Forelimb muscle (tissue), 1 donor: ENCODE measurements at places on chromosomes 7 and 10.

GRCh38 chr10:91381257-91381891 is 28.8 kb upstream of the HECTD2 start:
- DNase-seq: no peak

- no peak for DNase-seq
Measured at GRCh38 chr7:154568346-154568745, 434.6 kb downstream of the PAXIP1 start.

DNA sequence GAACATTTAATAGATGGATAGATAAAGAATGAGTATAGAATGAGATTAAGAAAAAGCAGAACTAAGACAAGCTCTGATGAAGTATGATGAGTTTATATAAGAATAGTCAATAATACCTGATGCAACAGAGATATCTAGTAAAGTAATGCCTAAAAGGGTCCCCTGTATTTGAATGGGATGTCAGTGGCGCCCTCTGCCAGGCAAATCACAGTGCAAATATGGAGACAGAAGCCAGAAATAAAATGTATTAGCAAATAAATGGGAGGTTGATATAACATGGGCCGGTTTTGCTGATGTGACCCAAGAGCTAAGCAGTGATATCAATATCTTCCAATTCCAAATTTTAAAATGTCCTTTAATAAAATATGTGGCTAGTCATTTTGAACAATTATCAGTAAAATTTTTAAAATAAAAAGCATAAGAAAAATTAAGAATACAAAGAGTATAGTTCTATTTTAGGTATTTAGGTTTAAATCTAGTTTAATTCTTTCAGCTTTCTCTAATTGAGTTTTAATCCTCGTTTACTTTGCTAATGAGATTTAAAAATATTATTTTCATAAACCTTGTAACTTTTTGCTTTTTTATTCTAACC is 62.6 kb downstream of the ADK start:
- no peak for DNase-seq

DNA sequence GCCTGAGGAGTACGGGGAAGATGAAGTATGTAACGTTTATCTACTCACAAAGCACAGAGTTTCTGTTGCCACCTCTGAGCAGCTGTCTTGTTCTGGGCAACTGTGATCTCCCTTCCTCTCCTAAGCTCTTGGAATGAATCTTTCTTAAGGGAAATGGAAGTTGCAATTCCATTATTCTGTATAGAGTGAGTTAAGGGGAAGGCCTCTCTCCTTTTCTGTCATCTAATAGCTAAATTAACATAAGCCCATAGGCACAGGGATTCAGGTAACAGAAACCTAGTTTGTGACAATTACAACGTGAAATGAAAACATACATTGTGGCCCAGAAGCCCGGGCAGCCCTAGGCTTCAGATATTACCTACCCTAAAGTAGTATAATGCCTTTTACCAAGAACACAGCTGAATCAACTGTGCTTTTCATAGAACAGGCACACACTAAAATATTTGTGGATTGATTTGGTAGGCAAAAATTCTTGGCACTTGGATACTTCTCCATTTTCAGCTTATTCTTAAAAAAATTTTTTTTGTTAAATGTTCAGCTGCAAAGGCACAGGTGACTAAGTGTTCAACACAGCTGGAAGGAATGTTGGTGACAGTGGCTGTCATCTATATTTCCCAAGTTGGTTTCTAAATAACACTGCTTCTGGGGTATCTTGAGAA is 3.8 kb upstream of the PDCD4 start:
- DNase-seq: no peak

DNA sequence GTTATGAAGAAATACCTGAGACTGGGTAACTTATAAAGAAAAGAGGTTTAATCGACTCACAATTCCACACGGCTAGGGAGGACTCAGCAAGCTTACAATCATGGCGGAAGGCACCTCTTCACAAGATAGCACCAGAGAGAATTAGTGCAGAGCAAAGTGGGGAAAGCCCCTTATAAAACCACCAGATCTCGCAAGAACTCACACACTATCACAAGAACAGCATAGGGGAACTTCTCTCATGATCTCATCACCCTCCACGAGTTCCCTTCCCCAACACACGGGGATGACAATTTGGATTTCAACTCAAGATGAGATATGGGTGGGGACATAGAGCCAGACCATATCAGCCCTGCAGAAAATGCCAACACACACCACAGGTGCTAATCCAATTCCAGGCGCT is 218.7 kb downstream of the PARD3 start:
- DNase-seq: no peak

DNA sequence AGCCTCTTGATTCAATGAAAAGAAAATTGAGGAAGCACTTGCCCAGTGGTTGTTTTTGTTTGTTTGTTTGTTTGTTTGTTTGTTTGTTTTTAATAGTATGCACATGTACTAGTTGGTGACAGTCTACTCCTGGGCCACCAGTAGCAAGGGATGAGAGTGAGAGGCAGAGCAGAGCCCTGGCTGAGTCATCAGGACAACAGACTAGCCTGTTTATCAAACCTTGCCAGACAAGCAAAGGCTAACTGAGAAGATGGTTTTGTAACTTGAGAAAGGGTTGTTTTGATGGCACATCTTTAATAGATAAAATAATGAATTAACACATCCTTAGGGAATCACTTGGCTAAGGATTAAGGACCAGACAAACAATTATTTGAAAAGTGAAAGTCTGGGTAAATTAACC is 78.1 kb downstream of the INHBA start:
- DNase-seq: no peak

- DNase-seq: no peak
Measured at GRCh38 chr10:101029520-101030295, 1.2 kb downstream of the PDZD7 start.

GRCh38 chr10:24449321-24449740 is 240.4 kb downstream of the KIAA1217 start:
- no peak for DNase-seq

- DNase-seq: no peak
Measured at GRCh38 chr7:101731502-101732084, 85.8 kb upstream of the CUX1 start.

- DNase-seq: no peak
Measured at GRCh38 chr10:11193001-11193551, 175.4 kb downstream of the CELF2 start.

DNA sequence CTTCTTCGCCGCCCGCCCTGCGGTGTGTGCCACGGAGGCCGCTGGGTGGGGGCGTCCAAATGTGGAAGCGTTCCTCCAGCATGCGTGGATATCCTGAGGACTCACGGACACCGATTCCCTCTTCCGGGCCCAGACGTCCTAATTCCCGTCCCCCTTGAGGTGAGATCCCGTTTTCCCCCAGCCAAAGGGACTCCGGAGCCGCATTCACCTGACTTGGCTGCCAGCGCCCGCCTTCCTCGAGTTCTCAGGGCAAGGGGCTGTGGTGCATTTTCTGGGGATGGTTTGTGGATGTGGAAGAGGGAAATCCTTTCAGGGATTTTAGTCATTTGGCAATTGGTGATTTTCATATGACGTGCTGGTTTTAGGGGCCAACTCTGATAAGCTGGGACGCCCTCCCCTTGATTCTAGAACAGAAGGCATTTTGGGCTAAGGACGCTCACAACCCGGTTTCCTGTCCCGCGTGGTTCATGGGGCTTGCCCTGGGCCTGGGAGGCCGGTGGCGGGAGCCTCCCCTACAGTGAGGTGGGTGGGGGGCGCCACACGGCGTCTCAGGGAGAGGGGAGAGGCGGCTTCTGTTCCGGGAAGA is 165.4 kb downstream of the ACTR3B start:
- DNase-seq: no peak

GRCh38 chr7:68125168-68125567 is 1128.5 kb downstream of the TYW1 start:
- no peak for DNase-seq

GRCh38 chr10:46515793-46516192 is 40.7 kb downstream of the GPRIN2 start:
- DNase-seq: no peak

DNA sequence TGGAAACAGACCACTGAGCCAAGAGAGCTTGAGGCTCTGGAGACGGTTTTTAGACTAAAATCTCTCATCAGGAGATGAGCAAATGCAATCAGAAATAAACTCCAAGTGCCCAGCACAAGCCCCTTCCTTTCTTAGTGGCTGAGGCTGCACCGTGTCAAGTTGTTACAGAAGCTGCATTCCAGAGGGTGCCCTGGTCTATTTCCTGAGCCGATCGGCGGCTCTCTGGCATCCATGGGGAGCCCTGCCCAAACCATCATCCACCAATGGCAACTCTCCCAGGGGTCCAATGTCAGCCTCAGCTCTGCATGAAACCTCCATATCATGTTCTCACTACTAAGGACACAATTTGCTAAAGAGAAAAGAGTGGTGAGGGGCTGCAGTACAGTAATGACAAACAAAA is 89.6 kb downstream of the SVIL start:
- no peak for DNase-seq

DNA sequence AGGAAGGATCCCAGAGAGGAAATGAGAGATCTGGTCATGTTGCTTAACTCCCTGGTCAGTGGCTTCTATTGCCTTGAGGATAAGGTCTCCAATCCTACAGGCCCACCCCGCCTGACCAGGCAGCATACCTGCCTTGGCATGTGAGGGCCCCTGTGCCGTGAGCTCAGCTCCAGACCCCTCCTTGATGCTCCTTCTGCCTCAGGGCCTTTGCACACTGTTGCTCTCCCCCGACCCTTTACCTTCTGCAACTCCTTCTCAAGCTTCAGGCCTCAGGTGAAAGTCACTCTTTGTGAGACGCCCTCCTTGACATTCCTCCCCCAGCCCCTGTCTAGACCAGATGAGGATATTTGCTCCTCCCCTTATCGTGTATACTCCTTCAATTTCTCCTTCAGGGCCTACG is 62.8 kb downstream of the FAM241B start:
- no peak for DNase-seq

GRCh38 chr7:140676306-140676705 is 3.6 kb downstream of the ADCK2 start:
- no peak for DNase-seq

DNA sequence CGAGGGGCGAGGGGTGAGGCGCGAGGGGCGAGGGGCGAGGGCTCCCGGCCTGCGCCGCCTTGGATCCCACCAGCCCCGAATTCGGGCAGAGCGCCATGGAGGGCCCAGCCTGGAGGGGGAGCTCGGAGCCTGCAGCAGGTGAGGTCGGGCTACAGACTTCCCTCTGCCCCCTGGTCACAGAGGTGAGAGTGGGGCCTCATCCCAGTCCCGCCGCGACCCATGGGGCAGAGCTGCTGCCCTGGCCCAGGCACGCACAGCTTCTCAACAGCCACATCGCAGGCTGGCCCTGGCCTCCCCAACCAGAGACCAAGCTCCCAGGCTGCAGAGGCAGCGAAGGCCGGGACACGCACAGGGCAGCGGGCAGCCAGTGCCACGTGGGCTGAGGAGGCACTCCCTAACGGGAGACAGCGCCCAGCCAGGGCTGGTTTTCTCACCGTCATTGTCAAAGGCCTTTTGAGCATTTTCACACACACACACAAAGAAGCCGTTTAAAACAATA is 191.8 kb downstream of the PTPRN2 start:
- no peak for DNase-seq
